ENCODE measurements at places on chromosomes 6 and 20. TPM values are rescaled to one million over a fixed set of nuclear protein-coding genes. Genes with fewer than 3 reads are reported as not detected.

PRDM13 gene
- total RNA-seq: not detected

BEND3 gene
- 13.1 TPM for total RNA-seq

FERMT1 gene
- not detected for total RNA-seq

C4B gene
- total RNA-seq: 3.7 TPM

IP6K3 gene
- total RNA-seq: not detected

PI16 gene
- total RNA-seq: 0.30 TPM

SULF2 gene
- not detected for total RNA-seq

PACRG gene
- not detected for total RNA-seq

TSBP1 gene
- total RNA-seq: not detected

RAD21L1 gene
- not detected for total RNA-seq

NUP153 gene
- total RNA-seq: 89.8 TPM

ENPP5 gene
- 2.4 TPM for total RNA-seq

- no peak for DNase-seq
These were observed 382.7 kb downstream of the THBS2 start for GRCh38 chr6:168870982-168871381.

- no peak for DNase-seq
These were observed 62.9 kb downstream of the QRSL1 start for GRCh38 chr6:106692112-106692818.

- no peak for DNase-seq
These were observed 92.6 kb downstream of the CDC5L start for GRCh38 chr6:44480097-44480541.

DNA sequence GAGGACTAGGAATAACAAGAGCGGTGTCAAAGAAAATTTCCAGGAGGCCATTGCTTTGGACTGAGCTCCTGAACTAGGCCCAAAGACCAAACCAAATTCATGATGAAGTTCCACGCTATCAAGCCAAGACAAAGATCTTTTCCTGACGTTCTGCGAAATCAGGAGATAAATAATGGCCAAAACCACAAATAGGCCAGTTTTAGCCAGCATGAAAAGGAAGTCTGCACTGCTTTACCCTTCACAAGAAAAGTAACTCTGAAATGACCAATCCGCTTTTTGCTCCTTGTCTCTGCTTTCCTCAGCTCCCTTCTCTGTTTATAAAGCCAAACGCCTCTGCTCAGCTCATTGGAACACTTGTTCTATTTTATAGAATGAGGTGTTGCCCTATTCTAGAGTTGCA is 6.7 kb downstream of the NCOA5 start:
- DNase-seq: no peak

DNA sequence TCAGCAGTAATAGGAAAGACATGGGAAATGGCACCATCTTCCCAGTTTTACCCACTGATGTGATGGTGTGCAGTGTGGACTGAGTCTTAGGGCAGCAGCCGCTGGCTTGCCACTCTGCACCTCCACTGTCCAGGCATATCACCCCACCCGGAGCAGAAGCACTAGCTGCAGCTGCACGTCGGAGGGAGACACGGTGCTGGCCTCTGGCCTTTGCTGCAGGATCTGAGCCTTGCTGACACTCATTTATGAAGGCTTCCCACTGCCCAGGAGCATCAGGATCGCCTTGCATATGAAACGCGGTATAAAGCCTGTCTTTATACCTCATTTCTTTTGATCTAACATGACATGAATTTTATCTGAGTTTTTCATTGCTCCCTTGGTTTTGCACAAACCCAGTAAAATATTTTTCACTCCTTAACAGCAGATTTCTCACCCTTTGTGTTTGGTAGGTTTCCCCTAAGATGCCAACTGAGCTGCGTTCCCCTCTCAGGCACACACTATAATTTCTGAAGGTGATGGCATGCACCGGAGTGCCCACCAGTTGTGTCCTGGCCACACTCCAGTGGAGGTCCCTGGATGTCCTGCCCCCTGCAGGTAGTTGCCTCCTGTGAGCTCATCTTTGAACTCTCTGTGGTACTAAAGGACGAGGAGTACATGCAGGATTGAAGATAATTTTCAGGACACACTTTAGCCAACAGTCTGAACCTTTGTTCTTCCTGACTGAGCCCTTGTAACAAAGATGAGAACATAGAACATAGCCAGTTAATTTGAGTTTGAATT is 9.0 kb upstream of the EXOC2 start:
- peak; percentile 22 for DNase-seq

- no peak for DNase-seq
These were observed at the start of gene DDAH2 for GRCh38 chr6:31728767-31729514. Gene DDAH2, minus strand, starts transcription at chr6:31729299. Its CDS starts 138 bp downstream, at chr6:31729161.

DNA sequence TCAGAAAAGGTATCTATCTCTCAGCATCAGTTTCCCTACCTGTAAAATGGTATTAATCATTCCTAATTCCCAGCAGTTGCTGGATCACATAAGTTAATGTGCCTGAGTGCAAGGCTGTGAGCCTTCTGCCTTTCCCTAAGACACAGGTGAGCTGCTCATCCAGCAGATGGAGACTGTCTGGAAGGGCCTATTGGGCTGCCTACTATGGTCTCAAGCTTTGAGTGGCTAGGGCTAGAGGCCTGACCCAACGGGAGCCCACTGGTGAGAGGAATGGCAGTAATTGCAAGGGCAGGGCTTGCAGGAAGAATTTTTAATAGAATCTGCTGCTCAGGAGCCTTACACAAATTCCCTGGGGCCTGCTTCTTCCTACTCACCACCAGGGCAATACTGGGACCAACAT is 4.3 kb downstream of the KHDC1 start:
- no peak for DNase-seq

- DNase-seq: peak; percentile 95
These were observed at the start of gene PREX1 for GRCh38 chr20:48827855-48828733. Gene PREX1, minus strand, starts transcription at chr20:48827999. Its CDS starts 139 bp downstream, at chr20:48827860.

DNA sequence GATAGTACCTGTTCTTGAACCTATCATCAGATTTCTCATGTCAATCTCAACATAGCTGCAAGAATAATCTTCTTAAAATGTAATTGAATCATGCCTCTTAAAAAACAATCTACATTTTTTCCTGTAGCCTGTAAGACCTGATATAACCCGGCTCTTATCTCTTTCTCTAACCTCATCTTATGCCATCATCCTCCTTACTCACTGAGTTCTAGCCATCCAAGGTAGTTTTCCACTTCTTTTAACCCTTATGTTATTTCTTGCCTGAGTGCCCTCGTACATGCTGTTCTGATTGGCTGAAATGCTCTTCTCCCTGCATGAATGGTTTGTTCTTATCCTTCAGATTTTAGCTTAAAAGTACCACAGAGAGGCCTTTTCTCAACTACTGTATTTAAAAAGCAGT is 16.4 kb downstream of the SLC17A5 start:
- DNase-seq: no peak

DNA sequence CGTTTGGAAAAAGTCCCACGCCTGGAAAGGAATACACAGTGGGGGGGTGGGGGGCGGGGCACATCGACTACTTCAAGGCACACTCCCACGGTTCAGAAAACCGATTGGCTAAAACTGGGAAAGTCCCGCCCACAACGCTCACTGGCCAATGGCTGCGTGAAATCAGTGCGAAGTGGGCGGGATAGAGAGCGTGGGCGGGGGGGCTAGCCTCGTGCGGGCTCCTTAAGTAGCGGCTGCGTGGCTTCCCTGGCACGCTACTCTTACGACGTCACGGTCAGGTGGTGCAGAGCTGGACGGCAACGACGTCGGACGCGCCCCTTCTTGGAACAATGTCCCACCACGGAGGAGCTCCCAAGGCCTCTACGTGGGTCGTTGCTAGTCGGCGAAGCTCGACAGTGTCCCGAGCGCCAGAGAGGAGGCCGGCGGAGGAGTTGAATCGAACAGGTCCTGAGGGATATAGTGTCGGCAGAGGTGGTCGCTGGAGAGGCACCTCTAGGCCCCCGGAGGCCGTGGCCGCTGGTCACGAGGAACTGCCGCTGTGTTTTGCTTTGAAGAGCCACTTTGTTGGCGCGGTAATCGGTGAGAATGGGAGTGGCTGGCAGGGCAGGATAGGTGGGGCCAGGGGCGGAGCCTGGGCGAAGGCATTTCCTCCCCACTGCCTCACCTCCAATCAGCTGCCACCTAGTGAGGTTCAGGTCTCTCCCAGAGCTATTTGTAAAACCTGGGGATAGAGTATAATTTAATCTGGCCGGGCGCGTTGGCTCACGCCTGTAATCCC is at the start of gene DDX43:
TSS of gene DDX43 (plus strand) at position 252 of the 778 bp plus-strand sequence. CDS start at position 330, 78 bp downstream.
- DNase-seq: no peak

GRCh38 chr6:143183666-143184065 is 123.0 kb downstream of the AIG1 start:
- no peak for DNase-seq

DNA sequence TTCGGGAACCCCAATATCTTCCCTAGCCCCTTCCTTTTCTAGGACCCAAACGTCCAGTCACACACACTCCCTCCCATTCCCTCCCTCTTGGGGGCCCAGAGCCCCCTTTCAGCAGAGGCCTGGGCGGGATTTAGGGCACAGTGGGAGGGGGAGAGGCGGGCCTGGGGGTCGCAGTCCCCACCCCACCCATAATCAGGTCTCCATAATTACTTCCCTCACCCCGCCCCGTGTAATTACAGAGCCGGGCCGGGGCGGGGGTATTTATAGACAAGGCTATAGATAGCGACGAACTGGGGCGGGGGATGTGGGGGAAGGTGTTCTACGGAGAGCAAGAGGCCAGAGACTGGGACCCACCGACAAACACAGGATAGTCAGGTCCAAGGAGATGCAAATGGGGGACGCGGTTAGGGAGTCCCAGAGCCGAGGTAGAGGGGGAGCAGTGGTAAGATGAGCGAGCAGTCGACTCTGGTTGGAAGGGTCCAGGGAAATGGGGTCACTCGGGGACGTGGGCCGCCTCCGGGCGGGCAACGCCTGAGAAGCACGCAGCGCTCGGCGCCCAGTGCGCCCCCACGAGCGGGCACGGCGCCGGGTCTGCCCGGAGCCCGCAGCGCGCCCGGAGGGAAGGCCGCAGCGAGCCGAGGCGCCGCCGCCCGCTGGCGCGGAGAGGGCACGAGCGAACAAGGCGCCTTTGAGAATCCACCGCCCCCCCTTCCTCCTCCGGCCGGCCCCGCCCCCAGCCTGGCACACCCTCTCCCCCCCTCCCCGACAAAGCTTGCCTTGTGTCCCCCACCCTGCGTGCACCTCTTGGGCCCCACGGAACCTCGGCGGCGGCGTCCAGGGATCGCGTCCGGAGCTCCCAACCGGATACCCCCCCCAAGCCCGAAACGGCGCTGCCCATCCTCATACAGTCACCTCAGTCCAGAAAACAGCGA is 670 bp upstream of the COL11A2 start:
- DNase-seq: no peak

DNA sequence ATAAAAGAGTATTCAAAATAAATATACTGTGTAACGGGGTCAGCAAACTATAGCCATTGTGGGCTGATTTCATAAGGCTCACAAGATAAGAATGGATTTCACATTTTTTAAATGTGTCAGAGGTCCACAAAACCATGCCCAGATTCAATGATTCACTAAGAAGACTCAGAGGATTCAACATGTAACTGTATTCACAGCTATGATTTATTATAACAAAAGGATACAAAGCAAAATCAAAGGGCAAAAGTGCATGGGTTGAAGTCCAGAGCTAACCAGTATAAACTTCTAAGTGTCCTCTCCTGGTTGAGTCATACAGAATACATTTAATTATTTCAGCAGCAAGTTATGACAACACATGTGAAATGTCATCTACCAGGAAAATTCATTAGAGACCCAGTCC is 49.2 kb downstream of the TBC1D32 start:
- no peak for DNase-seq

- DNase-seq: no peak
These were observed 49.5 kb downstream of the ARHGAP40 start for GRCh38 chr20:38651154-38651553.

DNA sequence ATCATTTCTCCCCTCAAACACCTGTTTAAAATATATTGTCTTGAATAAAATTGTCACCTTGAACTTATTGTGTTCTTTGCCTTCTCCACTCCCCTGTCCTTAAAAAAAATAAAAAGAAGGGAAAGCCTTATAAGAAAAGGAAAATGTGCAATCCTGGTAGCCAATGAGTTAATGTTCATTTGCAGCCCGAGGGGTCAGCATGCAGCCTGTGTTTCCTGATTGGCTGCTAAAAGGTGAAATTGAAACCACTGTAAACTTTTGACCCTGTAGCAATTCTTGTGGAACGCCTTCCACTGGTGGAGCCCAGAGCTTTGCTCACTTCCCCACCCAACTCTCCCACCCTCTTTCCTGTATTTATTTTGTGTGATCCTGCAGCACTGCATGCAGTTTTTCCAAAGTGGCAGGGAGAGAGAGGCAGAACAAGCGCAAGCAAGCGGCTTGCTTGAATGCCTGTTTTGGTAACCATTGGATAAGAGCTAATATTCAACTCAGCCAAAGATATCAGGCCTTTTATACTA is 74.9 kb downstream of the NCOA3 start:
- peak; percentile 72 for DNase-seq

GRCh38 chr20:49635866-49636265 is 67.9 kb upstream of the PTGIS start:
- DNase-seq: peak; percentile 45

DNA sequence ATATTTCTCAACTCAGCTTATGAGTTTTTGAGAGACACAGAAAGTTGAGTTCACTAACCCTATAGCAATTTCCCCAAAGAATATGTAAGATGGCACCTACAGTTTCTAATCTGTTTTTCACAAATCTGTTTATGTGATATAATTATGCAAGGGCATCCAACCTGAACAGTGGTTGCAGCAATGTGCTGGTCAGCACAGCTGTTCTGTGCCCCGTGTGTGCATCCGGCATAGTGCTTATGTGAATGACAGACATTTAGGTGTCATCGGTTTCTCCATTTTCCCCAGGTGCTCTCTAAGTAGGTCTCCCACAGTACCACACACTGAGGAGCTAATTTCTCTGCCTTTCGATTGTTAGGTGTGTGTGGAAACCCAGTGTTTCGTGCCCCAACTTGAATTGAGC is 7.7 kb upstream of the BACH2 start:
- peak; percentile 96 for DNase-seq

DNA sequence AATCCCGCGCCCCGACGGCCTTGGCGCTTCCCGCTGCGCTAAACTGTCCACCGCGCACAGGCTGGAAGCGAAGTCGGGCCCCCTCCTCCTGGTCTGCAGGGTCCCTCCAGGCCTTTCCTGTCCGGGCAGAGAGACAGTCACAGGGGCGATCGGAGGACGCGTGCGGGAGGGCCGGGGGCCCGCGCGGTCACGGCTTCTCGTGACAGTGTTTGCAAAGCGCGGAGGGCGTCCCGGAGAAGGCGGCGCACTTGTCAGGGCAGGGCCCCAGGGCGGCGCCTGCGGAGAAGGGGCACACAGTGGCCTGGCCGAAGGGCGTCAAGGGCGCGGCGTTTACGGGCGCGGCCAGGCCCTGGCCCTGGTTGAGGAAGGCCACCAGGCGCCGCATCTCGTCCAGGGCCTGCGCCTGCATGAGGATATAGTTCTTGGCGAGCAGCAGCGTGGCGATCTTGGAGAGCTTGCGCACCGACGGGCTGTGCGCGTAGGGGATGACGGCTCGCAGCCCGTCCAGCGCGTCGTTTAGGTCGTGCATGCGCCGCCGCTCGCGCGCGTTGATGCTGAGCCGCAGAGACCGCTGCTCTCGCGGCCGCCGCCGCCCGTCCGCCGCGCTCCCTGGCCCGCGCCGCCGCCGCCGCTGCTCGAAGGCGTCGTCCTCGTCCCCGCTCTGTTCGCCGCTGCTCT is 763 bp downstream of the BHLHE23 start:
- DNase-seq: no peak

- no peak for DNase-seq
These were observed 77.7 kb downstream of the CHD6 start for GRCh38 chr20:41540459-41540858.

Measured in OCI-LY7 (cell line).